Fibroblast of skin of right biceps (primary cell): ENCODE measurements at places on chromosomes 11 and 22.
A peak's percentile ranks its signal among the peaks of the same experiment; 100 is the strongest.

- peak; percentile 33 for DNase-seq
Observed at GRCh38 chr11:13289081-13289480, 11.5 kb downstream of the BMAL1 start.

GRCh38 chr11:105220121-105220520 lies 80.6 kb upstream of the CARD18 start:
- DNase-seq, result no peak

DNA sequence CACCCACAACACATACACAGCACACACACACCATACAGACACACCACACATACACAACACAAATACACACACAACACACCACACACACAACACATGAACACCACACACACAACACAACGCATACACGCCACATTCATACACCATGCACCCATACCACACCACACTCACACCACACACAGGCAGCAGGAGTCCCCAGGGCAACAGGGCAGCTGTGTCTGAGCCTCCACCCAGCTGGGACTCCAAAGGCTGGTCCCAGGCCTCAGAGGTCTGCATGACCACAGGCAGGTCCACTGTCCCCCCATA lies 3.3 kb upstream of the WNT7B start:
- DNase-seq, result no peak

- DNase-seq, result no peak
Observed at GRCh38 chr11:84022695-84023094, 736.5 kb upstream of the CCDC90B start.

DNA sequence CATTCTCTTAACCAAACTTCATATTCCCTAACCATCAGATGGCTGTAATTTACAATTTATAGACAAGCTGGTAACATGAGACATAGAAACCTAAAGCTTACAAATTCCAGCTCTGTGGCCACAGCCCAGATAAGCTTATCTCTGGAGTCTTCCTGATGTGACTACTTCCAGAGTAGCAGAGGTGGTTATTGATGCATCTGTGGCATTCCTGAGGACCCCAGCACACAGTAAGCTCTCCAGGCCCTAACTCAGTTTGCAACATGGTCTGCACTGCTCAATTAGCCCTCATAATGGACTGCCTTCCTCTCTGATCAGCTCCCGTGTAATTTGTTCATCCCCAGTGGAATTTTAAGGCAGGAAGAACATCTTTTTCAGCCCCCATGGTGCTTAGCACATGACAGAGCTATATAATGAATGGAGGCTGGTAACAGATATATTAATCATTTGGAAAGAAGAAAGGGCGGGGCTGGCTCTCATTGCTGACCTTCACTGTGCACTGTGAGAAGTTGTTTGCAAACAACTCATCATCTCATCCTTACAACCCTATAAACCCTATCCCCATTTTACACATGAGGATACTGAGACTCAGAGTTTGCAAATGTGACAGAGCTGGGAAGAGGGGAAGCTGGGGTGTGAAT lies 30.1 kb upstream of the KCNJ11 start:
- no peak for DNase-seq

GRCh38 chr22:25911243-25911972 lies 169.4 kb downstream of the MYO18B start:
- no peak for DNase-seq

DNA sequence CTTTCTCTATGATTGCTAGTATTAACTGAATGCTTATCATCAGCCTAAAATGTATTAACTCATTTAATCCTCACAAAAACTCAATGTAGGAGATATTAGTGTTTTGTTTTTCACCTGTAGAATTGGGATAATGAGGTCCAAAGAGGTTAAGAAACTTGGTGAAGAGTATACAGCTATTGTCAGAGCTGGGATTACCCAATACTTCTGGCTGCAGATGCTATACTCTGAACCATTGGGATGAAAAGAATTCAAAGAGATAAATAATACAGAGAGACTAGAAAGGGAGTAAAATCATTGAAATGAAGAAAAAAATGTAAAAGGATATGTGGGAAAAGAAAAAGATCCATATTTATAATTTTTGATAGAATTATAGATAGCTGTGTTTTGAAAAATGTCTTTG lies 137.1 kb downstream of the TRPC6 start:
- DNase-seq, result no peak

DNA sequence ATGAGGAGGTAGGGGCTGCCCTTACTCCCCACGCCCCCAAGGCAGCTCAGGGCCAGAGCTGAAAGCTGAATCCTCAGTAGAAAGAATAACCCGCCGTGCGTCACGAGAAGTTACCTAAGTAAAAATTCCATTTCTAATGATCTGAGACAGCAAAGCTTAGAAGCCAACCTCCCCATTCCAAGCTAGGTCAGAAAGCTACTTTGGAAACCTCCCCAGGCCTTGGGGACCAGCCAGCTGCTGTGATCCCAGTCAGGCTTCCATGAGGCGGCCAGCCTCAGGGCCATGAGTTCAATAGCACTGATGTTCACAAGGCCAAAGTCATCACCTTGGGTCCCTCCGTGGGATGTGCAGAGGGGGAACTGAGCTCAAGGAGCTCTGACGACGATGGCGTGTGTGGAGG lies 6.9 kb downstream of the SHISAL1 start:
- peak; percentile 34 for DNase-seq

DNA sequence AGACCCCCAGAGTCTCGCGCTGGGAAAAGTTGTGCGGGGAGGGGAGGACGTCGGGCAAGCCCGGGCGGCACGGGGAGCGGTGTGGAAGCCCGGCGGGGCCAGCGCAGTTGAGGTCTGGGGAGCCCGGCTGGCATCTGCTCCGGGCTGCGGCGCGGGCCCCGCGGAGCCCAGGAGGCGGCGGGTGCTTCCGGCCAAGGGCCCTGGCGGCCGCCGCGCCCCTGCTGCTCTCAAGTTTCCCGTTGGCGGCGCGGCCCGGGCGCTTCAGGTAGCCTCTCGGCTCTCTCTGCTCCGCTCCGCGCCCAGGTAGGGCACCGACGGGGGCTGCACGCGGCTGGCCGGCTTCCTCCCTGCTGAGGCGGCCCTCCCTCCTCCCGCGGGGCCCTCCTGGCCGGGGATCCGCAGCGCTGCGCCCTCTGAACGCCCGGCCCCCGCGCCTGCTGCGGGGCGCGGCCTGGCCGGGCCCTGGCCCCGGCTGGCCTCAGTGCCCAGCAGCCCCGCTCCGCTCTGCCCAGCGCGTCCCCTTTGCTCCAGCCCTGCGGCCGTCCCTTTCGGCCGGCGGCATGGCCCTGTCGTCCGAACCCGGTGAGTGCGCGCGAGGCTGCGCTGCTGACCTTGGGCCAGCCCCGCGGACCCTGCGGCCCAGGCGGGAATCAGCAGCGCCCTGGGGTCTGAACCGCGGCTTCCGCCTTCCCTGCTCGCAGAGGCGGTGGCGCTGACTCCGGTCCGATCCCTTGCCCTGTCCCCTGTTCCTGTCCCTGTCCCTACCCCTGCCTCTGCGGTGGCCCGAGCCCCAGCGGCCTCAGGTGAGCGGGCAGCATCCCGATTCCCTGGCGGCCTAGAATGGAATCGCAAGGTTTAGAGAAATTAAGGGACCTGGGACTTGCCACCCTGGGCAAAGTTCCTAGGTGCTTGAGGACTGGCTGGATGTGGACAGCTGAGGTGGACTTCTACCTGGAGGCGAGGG lies 4.3 kb upstream of the AMPD3 start:
- DNase-seq, result peak; percentile 28

- DNase-seq, result peak; percentile 43
Observed at GRCh38 chr22:20503816-20504215, 3.6 kb upstream of the MED15 start.
